CMK (cell line): ENCODE measurements at places on chromosomes 5 and 9.

GRCh38 chr9:32350682-32351081 lies 33.8 kb upstream of the ACO1 start:
- no peak for DNase-seq

DNA sequence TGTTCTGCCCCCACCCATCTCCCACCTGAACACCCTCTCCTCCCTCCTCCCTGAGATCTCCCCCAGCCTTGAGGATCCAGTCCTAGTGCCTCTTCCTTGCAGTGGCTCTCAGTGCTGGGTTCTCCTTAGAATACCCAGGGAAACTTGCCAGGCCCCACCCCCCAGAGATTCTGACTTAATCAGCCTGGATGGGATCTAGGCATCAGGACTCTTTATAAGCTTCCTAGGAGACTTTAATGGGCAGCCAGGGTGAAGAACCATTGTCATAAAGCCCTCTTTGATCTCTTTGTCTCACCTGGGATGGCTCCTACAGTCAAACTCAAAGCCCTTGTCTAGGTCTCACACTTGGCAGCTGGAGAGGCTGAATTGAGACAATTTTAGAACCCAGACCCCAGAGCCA lies 8.6 kb upstream of the GLIS3 start:
- DNase-seq, result no peak

DNA sequence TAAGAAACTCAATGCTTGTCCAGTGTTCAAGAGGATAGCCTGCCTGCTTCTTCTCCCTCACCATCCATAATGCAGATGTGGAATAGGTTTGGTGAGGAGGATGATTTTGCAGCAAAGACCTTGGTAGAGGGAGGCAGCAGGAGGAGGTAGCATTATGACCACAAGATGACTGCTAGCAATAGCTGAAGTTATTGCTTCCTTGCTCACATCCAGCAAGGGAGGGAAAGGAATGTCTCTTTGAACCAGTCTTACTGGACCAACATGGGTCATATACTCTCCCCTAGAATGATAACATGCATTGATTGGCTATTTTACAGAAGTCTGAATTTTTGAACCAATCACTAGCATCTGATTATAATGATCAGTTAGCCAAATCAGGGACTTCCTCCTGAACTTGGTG lies 607.6 kb downstream of the EBF1 start:
- DNase-seq, result no peak

- peak; percentile 52 for DNase-seq
These were observed 13.0 kb upstream of the CYFIP2 start for GRCh38 chr5:157252711-157253465.

DNA sequence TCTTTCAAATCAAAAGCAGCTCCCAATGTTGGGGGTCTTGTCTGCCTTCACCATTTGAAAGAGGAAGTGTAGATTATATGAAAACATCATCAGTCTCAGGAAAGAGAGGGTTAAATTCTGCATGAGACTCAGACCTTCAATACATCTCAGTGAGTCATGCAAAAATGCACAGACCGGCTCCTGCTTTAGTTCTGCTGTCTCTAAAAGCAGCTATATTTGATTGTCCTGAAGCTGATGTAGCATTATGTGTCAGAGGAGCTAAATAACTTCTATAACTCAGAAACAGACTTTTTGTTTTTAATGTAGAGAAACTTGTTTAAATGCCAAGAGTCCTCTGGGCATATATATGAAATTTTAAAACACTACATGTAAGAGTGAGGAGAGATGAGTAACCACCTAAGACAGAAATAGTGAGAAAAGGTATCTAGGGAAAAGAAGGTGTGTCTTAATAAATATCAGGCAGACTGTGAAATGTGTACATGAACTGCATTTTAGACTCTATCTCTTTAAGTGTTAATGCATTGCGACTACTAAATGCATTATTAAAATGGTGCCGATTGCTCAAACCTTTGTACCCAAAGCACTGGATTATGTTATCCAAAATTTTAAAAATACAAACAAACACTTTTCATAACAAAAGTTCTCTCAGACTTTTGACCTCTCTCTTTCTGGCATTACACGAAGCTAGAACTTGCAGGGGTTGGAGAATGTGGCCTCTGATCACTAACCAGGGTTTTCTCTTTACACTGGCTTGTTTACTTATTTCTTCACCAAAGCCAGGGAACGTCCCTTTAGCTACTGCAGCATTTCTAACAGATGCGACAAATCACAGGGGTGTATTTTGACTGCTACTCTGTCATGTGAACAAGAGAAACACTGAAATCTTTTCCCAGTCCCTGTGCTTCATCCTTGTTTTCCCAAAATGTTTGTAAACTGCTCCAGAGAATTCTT lies 302.3 kb downstream of the ARL15 start:
- DNase-seq, result no peak

GRCh38 chr9:106885451-106885850 lies 22.5 kb downstream of the ZNF462 start:
- DNase-seq, result no peak

DNA sequence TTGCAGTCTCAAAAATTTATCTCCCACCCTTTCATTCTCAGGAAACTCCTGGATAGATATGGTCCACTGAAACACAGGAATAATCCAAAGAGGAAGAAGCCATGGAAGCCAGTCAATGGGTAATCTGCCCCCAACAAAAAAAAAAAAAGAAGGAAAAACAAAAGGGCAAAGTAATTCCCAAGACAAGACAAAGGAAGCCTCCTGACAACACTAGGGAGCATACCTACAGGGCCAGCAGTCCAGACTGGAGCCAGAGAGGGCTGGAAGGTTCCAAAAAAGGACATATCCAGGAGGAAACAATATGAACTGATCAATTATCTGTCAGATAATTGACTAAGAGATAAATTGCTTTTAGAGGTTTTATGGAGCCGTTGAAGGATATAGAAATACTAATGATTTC lies 12.9 kb downstream of the FNIP1 start:
- no peak for DNase-seq

- DNase-seq, result no peak
These were observed 5.5 kb upstream of the GALNT12 start for GRCh38 chr9:98801969-98802371.

DNA sequence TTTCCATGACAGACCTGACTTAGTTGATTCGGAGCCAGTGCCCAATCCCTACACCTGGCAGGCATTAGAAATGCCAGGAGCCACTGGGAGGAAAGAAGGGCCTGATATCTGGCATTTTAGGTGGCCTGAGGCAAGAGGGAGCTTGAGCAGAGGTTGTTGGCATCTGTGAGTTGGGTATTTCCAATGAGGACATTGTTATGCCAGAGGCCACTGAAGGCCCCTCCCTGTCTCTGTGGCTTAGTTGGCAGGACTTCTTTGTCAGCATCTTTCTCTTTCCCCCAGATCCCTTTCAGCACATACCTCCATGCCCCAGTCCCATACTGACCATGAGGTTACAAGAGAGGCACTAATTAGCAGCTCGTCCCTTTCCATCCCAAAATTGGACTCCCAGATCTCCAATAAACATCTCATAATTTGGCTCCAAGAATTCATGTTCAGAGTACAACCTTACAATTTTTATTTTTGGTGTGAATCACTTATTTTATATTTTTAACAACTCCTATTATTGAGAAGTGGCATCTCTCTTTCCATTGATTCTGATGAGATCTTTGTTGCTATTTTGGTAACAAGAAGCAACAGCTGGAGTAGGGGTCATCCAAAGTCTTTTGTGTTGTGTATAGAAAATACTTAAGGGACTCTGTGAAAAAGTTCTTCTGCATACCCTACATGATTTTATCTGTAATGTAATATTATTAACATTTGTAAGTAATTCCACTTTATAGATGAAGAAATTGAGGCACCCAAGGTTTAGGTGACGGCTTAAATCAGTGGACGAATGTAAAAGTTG lies 68.6 kb upstream of the MAP3K1 start:
- DNase-seq, result no peak

DNA sequence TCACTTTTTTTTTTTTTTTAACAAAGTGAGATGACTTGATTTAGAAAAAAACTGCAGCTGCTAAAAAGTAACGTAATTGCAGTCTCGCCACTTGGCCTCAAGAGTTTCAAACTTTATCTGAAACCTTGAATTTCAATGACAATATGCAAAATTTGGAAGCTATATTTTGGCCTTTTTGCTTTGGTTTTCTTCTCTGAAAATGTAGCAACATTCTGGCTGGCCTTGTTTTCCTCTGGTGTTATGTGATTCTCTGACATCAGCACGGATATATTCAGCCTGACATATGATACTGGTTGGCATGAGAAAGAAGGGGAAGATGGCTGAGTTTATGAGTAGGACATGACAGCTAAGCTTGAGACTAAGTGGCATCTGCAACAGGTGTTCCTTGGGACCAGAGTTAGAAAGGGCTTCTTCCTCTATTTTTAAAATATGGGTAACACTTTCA lies 136.5 kb downstream of the MEF2C start:
- no peak for DNase-seq

DNA sequence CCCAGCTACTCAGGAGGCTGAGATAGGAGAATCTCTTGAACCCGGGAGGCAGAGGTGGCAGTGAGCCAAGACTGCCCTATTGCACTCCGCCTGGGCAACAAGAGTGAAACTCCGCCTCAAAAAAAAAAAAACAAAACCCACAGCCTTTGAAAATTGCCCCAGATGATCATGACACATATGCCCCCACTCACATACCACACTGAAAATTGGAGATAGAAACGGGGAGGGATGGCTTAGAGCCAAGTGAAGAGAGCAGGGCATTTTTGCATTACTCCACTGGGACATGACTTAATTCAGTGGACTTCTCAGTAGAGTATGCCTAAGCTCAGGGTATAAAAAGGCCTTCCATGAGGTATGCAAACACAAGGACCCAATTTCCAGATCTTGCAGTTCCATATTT lies 309.3 kb downstream of the BNC2 start:
- no peak for DNase-seq

DNA sequence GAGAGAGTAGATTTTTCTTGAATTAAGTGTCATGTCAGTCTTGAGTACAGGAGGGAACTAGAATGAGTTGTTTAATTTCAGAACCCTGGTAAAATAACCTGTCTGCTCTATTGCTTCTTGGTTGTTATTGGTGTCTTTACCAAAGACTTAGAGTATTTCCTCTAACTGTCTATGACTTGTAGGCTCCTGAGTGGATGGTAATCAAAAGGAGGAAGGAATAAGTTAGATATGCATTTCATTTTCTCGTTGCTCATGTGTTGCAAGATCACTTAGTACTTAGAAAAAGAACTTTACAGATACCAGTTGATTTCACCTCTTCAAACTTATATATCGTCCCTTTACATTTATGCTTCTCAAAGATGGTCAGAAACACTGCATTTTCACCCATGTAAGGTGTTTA lies 31.1 kb downstream of the UHRF2 start:
- DNase-seq, result no peak

- DNase-seq, result no peak
These were observed 1.6 kb downstream of the MGAT4B start for GRCh38 chr5:179805070-179805528.

DNA sequence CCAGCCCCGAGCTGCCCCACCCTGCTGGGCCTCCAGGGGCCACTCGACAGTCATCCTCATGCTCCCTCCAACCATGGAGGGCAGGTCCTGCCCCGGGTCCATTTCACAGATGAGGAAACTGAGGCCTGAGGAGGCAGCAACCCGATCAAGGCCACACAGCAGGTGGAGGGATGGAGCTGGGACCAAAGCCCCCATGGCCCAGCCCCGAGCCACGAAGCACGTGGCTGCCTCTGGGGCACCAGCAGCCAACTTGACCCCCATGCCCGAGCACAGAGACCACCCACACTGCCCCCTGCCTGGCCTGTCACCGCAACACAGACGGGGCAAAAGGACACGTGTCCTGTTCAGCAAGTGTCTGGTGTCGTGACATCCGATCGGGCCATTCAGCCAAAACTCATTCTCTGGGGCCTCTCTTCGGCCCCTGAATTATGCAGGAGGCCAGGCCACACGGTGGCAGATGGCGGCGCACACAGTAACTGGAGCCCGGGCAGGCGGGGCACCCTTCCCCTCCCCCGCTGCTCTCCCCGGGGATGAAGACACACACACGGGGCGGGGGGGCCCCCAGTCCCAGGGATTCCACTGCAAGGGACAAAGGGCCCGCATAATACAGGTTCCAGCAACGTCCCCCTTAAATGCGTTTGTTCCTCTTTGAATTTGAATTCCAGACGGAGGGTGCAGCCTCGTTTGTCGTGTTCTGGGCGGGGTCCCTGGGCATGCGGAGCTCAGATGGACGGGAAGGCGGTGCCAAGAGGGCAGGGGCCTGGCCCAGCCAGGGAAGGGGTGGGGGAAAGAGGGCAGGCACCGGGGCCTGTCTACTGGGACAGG lies 29.4 kb upstream of the TMEM250 start:
- no peak for DNase-seq

DNA sequence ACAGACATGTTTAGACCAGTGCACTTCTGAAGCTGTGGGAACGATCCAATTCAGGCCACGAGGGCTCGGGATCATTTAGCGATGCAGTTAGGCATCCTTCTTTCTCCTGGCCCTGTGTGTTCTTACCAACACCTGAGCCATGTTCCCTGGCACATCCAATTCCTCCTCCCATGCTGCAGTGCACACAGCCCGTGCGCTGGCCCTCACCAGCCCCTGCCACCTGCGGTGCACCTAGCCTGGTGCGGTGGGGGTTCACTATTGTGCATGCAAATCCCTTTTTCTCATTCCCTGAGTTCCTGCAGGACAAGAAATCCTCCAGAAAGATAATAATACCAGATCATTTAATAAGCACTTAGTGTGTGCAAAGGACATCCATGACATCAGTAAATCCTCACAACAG lies 53.5 kb downstream of the NEURL1B start:
- DNase-seq, result no peak

DNA sequence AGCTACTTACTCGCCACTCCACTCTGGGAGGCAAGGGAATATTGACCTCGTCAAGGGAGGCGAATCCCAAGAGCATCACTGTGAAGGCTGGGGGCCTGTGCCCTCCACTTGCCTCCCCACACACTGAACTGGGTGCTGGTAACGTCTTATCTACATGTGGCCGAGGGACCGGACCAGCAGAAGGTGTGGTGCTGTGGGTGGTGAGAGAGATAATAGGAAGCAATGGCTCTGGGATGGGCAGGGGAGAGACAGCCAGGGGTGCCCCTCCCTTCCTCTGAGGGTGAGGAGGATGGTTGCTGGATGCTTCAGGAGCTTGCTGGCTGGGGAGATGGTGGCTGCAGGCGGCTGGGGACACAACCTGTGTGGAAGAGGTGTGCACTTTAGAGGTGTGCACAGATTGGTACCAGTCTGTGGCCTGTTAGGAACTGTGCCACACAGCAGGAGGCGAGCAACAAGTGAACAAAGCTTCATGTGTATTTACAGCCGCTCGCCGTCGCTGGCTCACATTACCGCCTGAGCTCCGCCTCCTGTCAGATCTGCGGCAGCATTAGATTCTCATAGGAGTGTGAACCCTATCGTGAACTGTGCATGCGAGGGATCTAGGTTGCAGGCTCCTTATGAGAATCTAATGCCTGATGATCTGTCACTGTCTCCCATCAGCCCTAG lies 100.3 kb downstream of the ENTREP1 start:
- no peak for DNase-seq
